ENCODE measurements at places on chromosomes 1 and 21.

GRCh38 chr1:99465176-99465900 lies 180.6 kb upstream of the PALMD start:
- DNase-seq: no peak

GRCh38 chr1:220189750-220190347 lies 82.4 kb downstream of the RAB3GAP2 start:
- DNase-seq: peak; percentile 48

DNA sequence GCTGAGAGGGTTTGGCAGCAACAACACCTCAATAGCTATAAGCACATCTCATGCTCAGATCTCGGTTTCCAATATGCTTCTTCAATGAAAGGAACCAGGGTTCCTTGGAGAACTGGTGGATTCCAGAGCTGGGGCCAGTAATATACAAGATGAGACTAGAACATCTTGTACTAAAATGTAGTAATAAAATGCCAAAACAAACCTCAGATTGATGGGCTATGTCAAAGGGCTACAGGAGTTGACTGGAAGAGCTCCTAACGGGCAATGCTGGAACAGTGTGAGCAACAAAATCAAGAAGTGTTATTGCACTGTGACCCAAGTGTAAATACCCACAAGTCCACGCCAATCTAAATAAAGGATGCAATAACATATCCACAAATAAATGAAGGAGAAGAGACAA lies 26.1 kb upstream of the SLC19A1 start:
- DNase-seq: no peak

DNA sequence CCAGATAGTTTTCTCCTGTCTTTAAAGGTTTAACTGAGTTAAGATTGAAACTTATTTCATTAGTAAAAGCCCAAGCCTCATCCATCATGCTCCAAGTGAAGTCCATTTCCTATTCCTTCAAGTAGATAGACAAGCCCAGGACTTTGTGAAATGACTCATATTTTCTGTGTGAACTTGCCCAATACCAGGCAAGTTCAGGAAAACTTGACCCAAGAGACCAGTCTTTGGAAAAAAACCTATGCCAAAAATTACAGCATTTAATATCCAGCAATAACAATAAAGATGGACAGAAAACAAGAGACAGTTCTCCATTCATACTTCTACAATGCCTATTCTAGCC lies 405 bp upstream of the RAB29 start:
- DNase-seq: no peak

DNA sequence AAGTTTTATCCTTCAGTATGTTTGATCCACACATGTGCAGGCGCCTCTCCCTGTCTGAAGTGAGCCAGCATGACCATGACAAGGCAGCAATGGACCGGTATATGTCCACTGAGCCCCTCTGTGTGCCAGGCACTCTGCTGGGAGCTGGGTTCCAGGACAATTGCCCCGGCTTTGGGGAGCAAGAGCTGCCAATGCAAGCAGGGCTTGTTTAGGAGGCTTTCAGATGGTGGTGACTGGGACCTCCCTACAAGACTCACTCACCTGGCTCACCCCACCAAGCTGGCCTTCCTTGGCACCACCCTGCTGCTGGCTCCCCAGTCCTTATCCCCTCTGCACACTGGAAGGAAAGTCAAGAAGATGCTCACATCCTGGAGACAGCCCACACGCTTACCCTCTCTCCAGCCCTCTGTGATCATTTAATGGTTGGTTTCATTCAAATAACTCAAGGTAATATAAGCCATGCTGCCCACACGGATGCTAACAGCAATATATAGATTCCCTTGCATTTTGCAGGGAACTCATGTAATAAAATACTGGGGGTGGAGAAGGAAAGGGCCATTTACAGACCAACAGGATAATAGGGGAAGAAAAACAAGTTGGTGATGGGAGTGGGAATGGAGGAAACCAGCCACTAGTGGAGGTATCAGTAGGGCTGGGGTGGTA lies 23.6 kb downstream of the KCND3 start:
- no peak for DNase-seq

GRCh38 chr21:34907461-34908418 lies 141.4 kb downstream of the RUNX1 start:
- DNase-seq: peak; percentile 14

- DNase-seq: no peak
Measured at GRCh38 chr1:13801232-13801631, 101.2 kb downstream of the PRDM2 start.

- no peak for DNase-seq
Measured at GRCh38 chr1:67372898-67373297, 57.3 kb downstream of the SERBP1 start.

DNA sequence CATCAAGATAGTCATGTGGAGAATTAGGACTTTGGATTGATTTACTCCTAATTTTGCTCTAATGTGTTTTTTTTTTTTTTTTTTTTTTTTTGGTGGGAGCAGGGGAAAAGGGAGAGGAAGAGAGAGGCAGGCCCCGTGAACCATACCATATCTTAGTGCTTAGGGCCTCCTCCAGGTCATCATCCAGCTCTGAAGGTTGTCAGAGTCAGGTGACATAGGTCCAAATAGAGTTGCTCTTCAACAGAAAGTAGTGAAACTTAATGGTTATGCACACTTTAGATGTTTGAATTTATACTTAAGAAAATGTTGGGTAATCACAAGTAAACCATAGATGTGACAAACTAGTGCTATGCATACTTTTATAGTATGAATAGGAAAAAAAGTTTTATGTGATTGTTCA lies 32.2 kb downstream of the CXADR start:
- no peak for DNase-seq

GRCh38 chr21:29196670-29197191 lies 66.3 kb downstream of the MAP3K7CL start:
- DNase-seq: no peak

DNA sequence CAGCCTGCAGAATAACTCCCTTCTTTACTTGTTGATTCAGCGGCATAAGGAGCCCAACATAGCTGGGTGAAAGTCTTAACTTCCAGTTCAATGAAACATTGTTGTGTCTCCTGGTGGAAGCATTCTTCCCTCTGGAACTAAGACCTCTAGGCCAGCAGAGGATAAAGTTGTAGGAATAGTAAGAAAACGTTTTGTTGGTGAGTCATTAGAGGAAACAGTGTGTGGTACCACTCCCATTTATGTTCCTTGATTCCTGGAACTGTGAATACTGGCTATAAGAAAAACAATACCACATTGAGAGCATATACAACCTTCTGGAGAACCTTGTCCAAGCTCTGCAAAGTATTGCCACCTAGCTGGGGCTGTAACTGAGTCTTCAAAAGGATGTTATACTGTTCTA lies 737.4 kb upstream of the ZP4 start:
- no peak for DNase-seq

Data from pons (tissue), 1 donor.